Stimulated activated CD4-positive, alpha-beta T cell treated with anti-CD3 and anti-CD28 coated beads, TNF-alpha, amount 100 ng/mL, for 1 hour (primary cell): ENCODE measurements at places on chromosomes 5 and 9.

- no peak for DNase-seq
These were observed 3.6 kb downstream of the NFIB start for GRCh38 chr9:14310311-14310710.

GRCh38 chr9:101458963-101459631 is 23.5 kb upstream of the ALDOB start:
- no peak for DNase-seq

DNA sequence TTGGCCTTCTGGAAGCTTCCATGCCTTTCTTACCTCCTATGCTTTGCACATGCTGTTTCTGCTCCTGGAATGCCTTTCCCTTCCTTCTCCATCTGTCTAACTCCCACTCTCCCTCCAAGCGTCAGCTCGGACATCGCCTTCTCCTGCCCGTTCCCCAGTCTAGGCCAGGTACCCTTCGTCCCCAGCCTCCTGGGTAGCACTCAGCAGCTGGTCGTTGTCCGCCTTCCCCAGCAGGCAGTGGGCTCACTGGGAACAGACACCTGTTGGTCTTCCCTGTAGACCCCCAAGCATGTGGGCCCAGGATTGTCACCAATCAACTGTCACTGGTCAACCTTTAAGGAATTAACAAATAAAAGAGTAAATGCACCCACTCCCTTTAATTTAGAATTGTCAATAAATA is 202.2 kb downstream of the RGS3 start:
- no peak for DNase-seq

- DNase-seq = no peak
These were observed 50.7 kb downstream of the CTNNA1 start for GRCh38 chr5:138803935-138804334.

- DNase-seq = no peak
These were observed 16.2 kb upstream of the ERAP1 start for GRCh38 chr5:96823900-96824380.

- no peak for DNase-seq
These were observed 444.6 kb upstream of the MEF2C start for GRCh38 chr5:89327608-89328007.

DNA sequence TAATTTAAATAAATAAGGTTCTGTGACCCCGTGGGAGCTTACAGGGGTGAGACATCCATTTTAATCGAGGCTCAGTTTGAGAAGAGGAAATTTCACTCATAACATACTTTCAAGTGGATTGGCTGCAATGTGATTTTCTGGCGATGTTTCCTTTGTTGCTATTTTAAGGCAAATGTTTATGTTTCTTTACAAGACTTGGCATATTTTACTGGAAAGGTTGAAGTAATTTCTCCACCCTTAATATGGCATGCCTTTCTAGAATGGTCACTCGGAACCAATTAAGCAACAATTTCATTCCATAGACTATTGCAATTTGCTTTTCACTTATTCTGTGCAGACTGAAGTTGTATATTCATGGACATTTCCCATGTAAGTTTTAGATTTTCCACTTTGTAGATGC is 438.0 kb upstream of the WWC1 start:
- DNase-seq = no peak

GRCh38 chr5:154478224-154478565 is at the start of gene HAND1:
Gene HAND1 (minus strand): TSS chr5:154478227. CDS start chr5:154478008, 219 bp downstream.
- no peak for DNase-seq

GRCh38 chr9:114719290-114719689 is 37.3 kb upstream of the TEX48 start:
- no peak for DNase-seq

DNA sequence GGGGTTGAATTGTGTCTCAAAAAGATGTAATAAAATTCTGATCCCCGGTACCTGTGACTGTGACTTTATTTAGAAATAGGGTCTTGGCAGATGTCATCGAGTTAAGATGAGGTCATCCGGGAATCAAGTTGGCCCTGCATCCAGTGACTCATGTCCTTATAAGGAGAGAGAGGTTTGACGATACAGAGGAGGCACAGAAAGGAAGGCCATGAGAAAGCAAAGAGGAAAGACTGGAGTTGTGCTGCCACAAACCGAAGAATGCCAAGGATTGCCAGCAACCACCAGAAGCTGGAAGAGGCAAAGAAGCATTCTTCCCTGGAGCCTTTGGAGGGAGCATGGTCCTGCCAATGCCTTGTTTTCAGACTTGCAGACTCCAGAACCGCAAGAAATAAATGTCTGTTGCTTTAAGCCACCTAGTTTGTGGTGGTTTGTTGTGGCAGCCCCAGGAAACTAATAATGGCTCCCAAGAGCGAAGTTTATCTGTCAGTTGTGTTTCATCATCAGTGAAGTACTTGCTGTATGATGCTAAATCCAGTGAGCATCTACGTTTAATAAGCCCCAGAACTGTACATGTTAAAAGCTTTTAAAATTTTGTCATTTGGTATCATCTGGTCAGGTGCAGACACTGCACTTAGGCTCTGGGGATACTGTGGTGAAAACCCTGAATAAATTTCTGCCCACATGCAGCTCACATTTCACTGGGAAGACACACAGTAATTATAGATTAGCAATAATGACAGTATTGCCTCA is 114.8 kb downstream of the TLE4 start:
- no peak for DNase-seq

DNA sequence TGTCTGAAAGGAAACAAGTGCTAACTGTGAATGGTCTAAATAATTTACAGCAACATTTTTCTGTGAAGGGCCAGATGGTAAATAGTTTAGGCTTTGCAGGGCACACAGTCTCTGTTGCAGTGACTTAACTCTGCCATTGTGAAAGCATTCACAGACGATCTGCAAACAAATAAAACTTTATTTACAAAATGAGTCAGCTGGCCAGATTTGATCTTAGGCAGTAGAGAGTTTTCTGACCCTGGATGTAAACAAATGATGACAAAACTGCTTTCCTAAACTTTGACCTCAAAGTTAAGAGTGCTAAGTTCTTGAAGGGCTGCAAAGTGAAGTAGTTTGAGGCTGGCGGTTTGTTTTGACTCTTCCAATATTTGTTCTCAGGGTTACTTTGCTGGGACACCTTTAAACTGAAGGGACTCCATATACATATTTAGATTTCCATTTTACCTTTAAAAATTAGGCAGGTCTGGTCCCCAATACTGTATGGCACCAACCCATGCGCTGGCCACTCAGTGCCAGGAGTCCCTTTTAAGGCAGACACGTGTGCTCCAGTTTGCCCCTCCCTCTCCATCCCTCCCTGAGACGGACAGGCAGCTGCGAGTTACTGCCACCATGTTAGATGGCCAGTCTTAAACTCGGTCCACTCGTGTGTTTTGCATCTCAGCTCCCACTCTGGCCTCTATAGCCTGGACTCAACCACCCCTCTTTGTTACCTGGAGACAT is 4.0 kb upstream of the ADAMTS16 start:
- no peak for DNase-seq

DNA sequence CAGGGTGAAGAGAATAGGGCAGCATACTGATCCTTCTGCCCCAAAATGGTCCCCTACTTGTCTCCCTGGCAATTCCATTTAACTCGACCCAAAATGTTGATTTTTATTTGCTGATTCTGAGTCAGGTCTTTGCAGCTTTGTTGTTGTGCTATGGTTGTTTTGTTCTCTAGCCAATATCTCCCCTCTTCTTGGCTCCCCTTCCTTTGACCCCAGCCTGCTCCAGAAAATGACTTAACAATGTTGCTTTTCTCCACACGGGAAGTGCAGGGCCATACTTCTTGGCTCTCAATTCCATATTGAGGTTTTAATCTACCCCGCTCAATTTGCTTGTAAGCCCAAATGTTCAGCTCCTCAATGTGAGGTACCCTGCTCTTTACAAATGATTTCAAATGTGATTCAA is 330.0 kb downstream of the RASEF start:
- DNase-seq = no peak

DNA sequence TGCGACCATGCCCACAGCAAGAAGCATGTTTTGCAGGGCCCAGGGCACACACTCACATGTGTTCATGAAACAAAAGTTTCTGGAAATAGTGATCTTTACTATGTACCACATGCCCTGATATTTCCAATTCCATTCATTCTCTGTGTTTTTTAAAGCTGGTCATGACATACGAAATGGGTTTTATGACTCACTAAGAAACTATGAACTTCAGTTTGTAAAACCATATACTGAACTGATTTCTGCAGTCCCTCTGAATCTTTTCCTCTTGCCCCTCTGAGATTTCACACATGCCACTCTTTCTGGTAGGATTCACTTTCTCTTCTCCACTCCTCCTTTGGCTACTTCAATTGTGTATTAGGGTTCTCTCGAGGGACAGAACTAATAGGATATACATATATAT is 416.1 kb upstream of the TRPC7 start:
- no peak for DNase-seq

DNA sequence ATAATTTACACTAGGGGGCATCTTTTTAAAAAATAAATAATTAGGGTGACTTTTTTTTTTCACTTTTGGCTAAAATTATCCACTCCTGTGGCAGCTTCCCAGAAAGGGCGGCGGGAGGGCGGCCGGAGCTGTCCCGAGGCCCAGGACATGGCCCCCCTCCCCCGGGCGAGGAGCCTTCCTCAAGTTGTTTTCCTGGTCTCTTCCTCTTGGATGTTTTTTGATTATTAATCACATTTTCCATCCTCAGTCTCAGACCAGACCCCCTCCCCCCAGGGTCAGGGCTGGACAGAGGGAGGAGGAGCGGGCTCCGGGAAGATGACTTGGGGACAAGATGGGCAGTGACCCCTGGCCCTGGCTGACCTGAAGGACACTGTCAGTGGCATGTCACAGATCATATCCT is 4.7 kb upstream of the CNTFR start:
- DNase-seq = no peak

DNA sequence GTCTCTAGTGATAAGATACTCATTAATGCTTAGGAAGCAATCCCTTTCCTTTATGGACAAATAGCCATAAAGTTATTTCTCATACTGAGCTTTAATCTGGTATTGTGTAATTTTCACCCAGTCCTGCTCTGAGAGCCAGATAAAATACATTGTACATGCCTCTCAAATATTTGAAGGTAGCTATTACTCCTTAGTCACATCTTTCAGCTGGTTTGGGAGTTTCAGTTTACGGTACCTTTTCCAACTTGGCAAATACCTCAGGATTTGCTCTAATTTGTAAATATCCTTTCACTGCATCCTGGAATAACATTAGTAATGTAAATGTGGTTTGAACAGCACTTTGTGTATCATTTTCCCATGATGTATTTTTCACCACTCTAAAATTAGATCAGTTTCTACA is 47.4 kb downstream of the ABHD17B start:
- no peak for DNase-seq

DNA sequence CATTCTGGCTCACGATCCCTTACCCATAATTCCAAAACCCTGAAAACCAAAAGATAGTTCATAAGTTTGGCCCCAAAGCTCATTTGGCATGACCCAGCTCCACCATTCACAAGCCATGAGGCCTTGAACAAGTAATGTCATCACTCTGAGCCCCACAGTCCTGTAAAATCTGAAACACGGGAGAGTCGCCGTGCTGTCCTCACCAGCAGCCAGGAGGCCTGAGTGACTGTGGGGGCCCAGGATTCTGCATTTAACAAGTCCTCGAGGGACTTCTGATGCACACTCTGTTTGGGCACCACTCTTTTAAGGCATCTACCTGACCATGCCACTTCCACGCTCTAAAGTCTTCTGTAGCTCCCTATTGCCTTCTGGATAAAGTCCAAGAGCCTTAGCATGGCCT is 40.8 kb downstream of the DUSP1 start:
- no peak for DNase-seq

DNA sequence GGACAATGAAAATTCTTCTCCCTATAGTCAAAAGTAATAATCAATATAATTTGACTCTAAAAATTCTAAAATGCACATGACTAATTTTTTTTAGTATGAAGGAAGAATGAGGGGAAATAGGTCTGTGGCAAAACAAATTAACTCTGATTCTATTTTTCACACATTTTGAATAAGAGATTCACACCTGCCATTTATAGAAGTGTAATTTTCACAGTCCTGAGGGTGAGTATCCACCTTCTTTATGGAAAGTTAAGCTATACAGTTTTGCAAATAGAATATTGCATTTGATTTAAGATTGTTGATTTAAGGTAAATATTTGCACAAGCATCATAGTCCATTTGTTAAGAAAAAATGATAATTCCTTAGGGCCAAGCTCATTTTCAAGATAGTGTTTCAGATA is 417.7 kb downstream of the CHSY3 start:
- no peak for DNase-seq

GRCh38 chr5:142325725-142326479 is 1.1 kb upstream of the SPRY4 start:
- no peak for DNase-seq

GRCh38 chr5:82352146-82352791 is 74.1 kb upstream of the RPS23 start:
- no peak for DNase-seq

DNA sequence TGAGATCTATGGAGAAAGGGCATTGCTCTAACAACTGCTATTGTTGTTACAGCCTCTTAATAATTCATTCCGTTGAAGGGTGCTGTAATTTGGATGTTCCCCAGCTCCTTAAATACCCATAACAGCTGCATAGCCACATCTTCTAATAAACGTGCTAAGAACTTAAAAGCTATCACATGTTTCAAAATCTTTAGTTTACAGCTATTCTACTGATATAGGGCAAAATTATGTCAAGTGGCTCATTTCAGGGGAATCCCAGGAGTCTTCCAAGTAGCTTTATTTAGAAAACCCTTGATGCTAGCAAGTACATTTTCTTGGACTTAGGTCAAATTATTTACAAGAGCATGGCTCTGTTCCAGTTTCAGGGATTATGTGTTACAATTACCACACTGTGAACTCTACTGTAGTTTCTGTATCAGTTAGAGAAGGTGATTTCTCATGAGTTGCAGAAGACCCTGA is 990.4 kb upstream of the ACO1 start:
- DNase-seq = no peak

- DNase-seq = no peak
These were observed 51.3 kb downstream of the LHFPL2 start for GRCh38 chr5:78597068-78597973.

DNA sequence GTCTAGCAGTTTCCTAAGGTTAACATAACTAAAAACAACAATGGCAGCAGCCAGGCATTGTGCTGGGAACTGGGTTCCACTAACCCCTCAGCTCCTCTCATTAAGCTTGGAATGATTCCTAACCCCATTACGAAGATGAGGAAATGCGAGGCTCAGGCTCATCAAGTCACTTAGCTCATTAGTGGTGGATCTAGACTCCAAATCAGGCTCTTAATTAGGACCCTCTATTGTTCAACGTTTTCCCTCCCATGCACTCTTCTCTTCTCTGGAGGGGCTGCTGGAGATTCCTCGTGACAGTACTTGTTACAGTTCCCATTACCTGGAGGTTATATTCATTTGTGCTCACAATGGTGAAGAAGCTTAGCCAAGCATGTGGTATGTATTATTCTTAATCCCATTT is 6.5 kb downstream of the TAS2R1 start:
- DNase-seq = no peak

DNA sequence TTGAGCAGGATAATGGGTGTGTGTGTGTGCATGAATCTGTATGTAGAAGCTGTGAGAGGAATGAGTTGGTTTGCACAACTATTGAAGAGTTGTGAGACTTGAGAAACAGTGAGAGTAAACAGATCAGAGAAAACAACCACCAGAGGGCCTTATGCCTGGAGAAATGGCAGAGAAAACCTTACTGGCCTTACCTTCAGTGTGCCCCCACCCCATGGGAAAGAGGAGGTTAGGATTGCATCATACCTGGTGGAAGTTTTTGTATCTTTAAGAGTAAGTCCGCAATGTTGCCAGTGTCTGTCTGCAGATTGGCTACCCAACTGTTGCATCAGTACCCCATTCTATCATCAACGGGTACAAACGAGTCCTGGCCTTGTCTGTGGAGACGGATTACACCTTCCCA is 1909.4 kb upstream of the WWC1 start:
- no peak for DNase-seq
